GM23338 (cell line): ENCODE measurements at places on chromosomes 6 and 20.

GRCh38 chr20:18742841-18743240 is 70.7 kb upstream of the SCP2D1 start:
- no peak for DNase-seq

DNA sequence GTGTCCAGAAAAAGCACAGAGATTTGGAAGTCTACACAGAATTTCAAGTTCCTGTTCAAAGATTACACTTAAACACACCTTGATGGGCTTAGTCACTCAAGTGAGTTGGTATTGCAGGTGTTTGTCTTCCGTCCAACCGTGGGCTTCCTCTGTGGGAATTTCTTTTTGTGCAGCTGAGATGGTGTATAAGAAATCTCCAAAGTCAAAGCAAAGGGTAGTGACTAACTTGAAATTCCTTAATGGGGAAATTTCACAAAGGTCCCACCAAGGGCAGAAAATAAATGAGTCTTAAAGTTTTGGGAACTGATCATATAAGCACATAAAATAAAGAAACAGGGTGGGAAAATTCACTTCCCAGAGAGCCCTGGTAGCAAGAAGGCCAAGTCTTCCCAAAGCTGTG is 102.0 kb upstream of the TNFAIP3 start:
- DNase-seq, result no peak

DNA sequence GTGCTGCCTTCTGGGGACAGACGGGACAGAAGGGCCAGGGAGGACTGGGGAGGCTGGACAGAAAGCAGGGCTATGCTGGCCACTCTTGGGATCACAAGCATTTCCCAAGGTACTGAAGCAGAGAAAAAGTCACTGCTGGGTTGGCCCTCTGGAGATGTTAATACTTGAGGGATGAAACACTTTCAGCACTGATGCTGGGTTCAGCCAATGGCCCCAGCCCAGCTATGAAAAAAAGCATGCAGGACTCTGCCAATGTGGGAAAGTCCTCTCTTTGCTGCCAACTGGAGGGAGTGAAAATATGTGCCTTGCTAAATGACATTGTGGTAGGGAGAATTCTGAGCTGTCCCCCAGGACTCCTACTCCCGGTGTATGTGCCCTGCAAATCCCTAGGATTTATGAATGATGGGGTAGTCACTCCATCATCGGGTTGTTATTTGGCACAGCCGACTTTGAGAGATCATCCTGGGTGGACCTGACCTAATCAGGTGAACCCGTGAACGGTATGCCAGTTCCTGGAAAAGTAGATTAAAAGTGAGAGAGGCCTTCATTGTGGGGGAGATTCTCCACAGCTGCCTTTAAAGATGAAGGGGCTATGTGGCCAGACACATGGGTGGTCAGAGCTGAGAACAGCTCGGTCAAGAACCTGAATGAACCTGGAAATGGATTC is 119.9 kb upstream of the TRAF3IP2 start:
- DNase-seq, result no peak

GRCh38 chr6:15927531-15928225 is 201.2 kb upstream of the MYLIP start:
- DNase-seq, result no peak

- no peak for DNase-seq
These were observed 437.4 kb upstream of the JAG1 start for GRCh38 chr20:11111191-11111590.

GRCh38 chr20:5913166-5913565 is 37.2 kb downstream of the TRMT6 start:
- DNase-seq, result no peak

DNA sequence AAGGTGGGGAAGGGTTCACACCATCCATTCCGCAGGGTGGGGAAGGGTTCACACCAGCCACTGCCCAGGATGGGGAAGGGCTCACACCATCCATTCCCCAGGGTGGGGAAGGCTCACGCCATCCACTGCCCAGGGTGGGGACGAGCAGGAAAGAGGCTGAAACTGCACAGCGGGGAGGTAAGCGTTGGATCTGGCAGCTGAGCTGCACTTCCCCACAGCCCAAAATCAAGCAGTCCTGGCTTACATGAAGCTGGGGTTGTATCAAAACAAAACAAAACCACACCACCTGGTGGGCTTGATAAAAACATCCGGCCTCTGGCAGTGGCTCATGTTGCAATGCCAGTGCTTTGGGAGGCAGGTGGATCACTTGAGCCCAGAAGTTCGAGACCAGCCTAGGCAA is 268.5 kb downstream of the TAF4 start:
- DNase-seq, result peak; percentile 55

DNA sequence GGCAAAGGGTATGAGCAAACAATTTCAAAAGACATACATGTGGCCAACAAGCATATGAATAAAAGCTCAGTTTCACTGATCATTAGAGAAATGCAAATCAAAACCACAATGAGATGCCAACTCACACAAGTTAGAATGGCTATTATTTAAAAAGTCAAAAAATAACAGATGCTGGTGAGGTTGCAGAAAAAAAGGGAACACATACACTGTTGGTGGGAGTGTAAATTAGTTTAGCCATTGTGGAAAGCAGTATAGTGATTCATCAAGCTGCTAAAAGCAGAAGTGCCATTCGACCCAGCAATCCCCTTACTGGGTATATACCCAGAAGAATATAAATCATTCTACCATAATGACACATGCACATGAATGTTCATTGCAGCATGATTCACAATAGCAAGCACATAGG is 6.7 kb upstream of the KHDC1L start:
- DNase-seq, result no peak

DNA sequence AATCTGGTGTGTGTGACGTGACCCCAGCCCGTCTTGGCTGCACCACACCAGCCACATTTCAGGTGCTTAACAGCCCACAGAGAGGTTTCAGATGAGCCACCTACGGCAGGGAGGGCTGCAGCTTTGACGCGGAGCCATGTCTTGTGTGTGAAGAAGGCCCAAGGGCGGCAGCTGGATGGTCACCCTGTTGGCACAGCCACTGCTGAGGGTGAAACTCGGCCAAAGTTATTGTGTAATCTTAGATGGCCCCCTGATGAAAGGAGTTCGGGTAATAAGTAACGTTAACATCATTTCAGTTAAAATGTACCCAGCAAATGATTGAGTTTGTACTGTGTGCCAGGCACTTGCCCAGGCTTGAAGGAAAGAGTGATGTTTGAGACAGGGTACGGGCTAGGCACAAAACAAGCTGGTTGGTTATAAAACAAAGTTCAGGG is 97.2 kb downstream of the SSR1 start:
- DNase-seq, result no peak

DNA sequence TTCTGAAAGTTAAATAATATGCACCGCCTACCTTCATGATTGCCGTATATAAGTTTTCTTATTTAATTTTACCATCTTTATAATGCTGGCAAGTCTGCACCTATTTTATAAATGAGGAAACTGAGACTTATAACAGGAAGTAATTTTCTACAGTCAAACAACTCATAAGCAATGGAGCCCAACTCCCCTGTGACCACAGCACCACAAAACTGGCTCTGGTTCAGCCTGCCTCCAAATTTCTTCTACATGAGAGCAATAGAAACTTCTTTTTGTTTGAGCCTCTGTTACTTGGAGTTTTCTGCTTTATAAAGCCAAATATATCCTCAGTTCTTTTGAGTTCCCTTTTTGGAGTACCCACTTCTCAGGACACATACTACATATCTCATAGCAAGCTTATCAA is 131.1 kb upstream of the HSF2 start:
- no peak for DNase-seq

- no peak for DNase-seq
These were observed 28.9 kb downstream of the STX11 start for GRCh38 chr6:144179237-144179636.

DNA sequence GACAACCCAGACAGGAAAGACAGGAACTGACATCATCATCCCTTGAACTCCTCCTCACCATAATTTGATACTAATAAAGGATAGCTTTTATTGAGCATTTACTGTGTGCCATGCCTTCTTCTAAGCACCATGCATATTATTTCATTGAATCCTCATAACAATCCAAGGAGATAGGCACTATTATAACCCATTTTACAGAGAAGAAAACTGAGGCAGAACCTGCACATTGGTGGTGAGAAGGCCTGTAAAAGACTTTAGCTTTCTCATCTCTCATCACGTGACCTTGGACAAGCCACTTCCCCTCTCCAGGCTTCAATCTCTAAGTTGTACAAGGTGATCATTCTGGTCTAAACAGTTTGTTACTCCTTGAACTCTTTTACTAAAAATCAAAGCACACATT is 34.5 kb upstream of the PREX1 start:
- DNase-seq, result no peak

DNA sequence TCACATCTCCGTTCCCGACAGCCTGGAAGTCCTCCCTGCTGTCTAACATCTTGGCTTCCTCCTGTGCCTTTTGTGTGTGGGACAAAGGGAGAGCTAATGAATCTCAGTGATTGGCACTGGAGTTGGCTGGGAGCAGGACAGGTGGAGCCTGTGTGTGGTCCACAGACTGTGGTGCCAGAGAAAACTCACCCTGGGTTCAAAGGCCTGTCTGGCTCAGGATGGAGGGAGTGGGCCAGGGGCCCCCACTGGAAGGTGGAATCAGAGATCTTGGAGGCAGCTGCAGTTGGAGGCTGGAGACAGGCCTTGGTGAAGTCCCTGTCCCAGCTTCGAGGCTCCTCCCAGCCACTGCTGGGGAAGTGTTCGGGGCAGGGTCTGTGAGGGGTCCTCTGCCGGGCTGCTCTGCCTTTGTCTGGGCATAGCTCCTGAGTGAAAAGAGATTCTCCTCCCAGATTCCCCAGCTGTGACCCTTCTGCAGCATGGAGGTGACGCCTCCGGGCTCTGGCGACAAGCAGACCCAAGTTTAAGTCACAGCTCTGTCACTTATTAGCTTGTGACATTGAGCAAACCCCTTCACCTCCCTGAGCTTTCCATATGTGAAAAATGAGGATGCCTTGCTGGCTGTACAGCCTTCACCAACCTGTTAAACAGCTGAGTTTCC is 13.9 kb upstream of the ITPR3 start:
- no peak for DNase-seq

- no peak for DNase-seq
These were observed 22.1 kb downstream of the DEK start for GRCh38 chr6:18242062-18242851.

DNA sequence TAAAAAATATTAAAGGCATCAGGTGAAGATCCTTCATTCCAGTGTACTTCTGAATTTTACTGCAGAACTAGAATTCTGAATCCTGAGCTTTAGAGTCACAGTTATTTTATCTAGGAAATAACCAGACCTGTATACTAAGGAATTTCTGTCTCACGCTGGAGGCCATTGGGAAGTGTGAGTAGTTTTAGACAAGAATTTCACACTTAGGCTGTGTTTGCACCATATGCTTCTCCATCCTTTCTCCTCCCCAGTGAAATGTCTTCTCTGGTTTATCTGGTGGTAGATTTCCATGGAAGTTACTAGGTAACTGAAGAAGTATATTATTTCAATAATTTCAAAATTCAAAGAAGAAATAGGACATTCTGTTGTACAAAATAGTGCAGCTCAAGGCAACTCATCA is 83.1 kb downstream of the SLC35F1 start:
- no peak for DNase-seq

DNA sequence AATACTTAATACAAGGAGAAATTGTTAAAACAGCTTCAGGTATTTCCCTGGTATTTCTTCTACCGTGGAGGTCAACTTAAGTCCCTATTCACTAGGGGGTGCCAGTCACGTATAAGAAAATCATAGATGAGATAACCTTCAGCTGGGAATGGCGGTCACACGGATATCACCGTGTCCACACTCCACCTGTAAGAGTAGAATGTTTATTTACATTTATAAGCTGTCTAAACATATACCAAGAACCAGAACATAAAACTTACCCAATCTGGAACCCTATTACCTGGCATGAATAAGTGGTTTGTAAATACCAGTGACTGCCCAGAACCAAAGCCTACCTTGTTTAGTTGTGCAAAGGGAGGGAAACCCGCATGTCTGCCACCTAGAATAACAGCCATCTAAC is 1.9 kb upstream of the ELOVL4 start:
- DNase-seq, result peak; percentile 99

DNA sequence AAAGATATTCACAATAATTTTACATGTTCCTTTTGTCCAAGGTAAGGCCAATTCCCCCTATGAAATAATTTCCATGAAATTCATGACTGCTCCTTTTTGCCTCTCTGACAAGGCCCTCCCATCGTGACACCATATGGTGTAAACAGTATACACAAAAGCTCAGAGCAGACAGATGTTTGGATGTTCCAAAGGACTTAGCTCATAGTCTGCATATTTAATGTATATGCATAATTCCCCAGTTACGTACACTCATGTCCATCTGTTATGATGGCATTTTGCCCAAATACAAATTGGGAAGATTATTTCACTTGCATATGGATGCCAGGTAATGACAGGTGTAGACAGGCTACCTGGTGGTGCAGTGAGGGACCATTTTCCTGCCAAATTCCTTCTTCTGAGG is 376.5 kb downstream of the KHDRBS2 start:
- no peak for DNase-seq

- DNase-seq, result no peak
These were observed 210.4 kb downstream of the ALDH8A1 start for GRCh38 chr6:134739299-134740026.

- no peak for DNase-seq
These were observed 157.0 kb upstream of the CITED2 start for GRCh38 chr6:139531148-139532115.

GRCh38 chr20:43752561-43753301 is 25.9 kb upstream of the GTSF1L start:
- DNase-seq, result no peak
